ENCODE measurements at places on chromosomes 3 and 15.

DNA sequence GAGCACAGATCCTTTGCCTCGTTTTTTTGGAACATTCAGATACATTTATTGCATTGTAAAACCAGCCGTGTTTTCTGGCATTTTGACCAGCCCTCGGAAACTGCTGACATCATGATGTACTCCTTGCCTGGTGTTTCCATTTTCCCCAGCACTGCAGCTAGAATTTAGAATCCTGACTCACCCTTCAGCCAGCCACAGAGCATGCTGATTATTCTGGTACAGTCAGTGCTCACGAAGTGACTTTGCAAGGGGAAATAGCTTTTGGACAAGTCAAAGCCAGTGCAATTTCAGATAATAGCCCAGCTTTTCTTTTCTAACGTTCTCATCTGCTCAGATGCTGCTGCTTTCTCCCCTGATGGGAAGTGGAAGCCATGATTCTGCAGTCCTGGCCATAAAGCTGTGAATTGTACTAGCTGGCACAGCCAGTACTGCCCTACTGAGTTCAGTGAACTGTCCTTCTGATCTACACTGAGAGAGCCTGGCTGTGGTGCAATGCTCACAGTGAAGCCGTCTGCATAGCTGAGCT lies 12.1 kb upstream of the CNBP start:
- DNase-seq, result no peak

DNA sequence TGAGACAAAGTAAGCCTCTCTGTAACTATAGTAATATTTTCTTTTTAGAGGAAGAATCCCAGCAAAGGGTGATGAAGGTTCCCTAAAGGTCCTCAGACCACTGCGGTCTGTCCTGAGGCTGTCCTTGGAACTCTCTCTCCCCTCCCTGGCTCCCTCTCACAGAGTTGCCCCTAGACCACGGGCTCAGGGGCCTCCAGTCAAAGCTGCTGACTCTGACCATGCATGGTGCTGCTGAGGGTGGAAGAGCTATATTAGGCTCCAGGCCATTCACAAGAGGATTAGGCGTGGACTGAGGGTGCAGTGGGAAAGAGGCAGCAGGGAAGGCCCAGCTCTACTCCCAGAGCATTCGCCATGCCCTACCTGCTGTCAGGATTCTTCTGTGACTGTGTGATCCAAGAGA lies 14.6 kb downstream of the CAPN3 start:
- no peak for DNase-seq

DNA sequence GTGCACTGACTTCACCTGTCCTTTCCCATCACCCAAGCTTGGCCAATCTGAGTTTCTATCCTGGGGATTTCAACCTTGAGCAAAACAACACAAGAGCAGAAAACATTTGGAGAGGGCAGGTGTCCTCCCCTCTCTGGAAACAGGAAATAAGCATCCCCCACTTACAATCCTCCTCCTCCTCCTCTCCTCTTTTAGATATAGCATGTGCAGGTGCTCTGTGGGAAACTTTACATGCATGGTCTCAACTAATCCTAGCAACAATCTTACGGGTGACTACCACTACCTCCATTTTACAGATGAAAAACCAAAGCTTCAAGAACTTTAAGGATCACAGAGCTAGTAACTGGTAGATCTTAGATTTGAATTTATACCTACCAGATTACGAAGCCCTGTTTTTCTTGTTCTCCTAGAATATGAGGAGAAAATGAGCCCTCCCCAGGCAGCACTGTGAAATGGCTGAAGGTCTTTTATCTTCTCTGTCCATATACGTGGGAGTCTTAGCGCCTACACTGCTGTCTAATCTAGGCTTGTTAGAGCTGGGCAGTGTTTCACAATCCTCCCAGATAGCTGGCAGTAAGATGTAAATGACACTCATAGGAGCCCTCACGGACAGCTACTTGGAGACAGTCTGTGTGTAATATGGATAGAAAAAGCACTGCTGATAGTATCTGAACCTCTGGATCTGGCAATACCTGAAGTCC lies 301.2 kb upstream of the PROK2 start:
- no peak for DNase-seq

DNA sequence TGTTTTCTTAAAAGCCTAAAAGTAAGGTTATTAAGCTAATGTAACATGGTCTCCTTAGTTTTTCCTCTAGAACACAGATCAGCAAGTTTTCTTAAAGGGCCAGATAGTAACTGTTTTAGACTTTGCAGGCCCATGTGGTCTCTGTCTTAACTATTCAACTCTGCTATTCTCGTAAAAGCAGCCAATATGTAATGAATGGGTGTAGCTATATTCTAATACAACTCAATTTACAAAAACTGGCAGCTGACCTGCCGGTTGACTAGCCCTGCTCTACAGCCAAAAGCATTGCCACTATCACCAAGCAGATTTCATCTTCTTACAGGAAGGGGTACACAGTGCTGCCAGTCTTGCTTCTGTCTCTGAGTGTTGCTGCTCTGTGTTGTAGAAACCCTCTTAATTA lies 27.4 kb downstream of the KCNMB3 start:
- no peak for DNase-seq

DNA sequence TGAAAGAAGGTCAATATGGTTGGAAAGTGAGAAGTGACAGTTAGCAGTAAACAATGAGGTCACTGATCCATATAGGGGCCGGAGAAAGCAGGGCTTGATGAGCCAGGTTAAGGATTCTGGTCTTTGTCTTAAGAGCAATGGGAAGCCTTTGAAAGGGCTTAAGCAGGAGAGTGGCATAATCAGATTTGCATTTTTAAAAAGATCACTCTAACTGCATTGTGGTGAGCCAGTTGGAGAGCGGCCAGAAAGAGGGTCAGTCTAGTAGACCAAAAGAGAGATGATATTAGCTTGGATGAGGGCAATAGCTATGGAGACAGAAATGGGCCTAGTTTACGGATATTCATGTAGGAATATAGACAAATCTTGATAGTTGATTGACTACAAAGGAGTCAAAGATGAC lies 46.6 kb downstream of the CPNE4 start:
- DNase-seq, result no peak

- DNase-seq, result no peak
Measured at GRCh38 chr3:16300307-16300706, 35.3 kb downstream of the OXNAD1 start.

DNA sequence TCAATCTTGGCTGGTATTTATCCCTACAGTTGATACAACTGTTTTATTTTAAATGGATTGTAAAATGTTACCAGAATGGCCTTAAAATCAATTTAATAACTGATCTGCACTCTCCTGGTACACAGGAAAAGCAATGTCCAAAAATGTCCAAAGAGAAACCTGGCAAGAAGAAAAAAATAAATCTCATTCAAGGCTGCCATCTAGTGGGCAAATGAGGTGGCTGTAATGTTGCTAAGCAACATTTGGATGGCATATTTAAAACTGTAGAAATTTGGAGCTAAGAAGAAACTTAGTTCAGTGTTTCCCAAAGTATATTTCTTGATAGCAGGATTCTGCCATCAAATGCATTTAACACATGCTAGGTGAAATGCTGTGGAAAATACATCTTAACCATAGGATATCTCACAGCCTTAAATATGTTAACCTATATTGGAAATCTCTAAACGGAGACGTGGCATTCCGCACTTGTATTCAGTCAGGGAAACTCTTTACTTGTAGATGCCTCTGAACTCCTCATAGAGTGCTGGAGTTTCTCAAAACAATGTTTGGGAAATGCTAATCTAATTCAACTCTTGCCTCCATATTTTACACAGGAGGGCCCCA lies 216.8 kb downstream of the ERC2 start:
- no peak for DNase-seq

GRCh38 chr15:62343397-62343796 lies 178.3 kb upstream of the C2CD4B start:
- DNase-seq, result no peak

- DNase-seq, result no peak
Measured at GRCh38 chr3:10240799-10241198, 7.5 kb upstream of the TATDN2 start.

GRCh38 chr3:105278688-105279087 lies 88.0 kb upstream of the ALCAM start:
- no peak for DNase-seq

DNA sequence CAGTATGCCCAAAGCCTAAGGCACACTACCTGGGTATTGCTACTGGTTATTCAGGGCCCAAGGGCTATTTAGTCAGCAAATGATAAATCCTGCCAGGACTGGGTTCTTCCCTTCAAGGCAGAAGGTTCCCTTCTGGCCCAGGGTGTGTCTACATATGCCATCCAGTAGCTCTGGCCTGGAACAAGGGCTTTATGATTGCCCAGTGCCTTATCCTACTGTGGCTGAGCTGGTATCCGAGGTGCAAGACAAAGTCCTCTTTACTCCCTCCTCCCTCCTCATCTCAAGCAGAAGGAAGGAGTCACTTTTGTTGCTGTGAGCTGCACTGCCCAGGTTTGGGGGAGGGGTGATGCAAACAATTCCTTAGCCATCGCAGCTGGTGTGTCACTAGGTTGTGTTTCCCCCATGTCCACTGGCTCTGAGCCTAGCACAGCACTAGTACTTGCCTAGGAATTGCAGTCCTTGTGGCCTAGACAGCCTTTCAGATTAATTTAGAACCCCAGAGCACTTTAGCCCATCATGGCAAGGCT lies 221.8 kb upstream of the TGFBR2 start:
- no peak for DNase-seq

DNA sequence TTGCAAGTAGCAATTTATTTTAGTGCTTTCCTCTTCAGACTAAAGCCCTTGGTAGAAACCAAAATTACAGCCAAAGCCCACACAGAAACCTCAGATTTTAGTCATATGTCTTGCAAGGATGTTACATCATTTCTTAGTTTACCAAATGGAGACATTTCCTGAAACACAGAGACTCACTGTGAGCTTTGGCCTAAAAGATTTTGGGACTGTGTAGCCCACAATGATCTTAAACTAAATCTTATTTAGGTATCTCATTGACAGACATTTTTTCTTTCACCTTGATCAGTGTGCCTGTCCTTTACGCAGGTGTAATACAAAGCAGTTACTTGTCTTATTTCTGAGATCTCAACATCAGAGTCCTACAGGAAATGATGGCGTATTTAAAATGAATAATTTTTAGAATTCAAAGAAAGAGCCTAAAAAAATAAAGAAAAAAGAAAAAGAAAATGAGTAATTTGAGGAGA lies 27.8 kb upstream of the AP4E1 start:
- DNase-seq, result no peak

GRCh38 chr15:82146990-82147461 lies 101.2 kb upstream of the MEX3B start:
- no peak for DNase-seq

- no peak for DNase-seq
Measured at GRCh38 chr3:58013973-58014649, 5.9 kb downstream of the FLNB start.

DNA sequence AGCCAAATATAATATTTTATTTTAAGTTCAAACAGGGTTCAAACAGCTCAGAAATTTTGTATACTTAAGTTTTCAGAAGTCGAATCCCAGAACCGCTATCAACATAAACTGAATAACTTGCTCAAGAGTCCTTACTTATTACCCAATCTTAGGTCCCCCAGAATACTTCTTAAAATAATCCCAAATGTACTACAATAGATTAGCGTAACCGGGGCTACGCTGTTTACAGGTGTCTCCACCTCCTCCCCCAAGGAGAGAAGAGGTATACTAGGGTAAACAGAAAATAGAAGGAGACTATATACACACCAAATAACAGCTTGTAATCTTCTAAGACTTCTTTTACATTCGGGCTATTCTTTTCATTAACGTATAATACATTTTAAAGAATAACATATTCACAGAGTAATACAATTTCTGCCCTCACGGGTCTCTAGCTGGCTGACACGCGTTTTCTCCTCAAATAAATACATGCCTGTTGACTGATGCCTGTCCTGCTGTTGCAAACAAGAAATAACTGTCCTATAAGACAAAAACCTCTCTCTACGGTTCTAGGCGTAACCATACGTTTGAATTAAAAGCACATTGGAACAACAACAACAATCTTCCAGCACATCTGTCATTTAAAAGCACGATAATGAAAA lies 1.3 kb downstream of the DENND4A start:
- no peak for DNase-seq

DNA sequence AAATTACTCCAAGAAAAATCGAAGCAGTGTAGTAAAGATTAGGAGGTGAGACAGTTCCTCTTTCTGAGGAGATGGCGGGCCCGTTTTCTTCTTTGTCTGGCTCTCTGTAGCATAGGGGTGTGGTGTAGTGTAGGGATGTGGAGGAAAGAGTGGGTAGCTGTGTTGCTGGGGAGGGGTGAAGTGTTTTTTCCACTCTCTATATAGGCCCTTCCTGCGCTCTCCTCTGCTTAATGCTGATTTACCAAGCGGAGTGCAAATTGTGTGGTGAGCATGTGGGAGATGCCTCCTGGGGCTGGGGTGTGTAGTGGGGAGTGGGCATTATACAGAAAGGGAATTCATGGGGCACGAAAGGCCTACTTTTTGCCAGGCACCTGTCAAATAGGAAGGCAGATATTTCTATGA lies 94.9 kb downstream of the ST6GAL1 start:
- no peak for DNase-seq

DNA sequence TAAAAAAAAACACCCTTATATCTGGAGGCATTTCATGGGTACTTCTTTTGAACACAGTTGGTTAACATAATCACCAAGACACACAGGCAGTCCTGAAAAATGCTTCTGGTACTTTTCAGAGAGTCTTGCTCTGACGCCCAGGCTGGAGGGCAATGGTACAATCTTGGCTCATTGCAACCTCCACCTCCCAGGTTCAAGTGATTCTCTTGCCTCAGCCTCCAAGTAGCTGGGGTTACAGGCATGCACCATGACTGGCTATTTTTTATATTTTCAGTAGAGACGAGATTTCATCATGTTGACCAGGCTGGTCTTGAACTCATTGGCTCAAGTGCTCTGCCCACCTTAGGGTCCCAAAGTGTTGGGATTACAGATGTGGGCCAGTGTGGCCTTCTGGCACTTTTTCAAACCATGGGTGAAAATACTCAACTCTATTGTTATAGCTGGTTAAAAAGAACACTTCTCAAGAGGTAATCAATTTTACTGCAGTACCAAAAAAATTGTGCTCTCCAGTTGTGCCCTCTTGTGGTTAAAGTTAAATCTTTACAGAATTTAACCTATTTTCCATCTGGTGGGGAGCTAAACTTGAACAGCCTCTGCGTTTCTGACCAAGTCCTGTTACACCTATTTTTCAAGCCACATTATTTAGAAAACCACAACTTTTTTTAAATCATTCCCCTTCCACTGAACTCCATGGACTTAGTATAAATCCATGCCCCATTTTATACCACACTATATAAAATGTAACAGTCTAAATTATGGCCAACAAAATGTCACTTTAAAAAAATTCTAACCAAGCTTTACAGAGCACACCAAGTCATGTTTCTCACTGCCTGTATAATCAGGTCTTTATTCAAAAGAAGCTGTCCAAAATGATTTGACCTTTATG lies 1.2 kb upstream of the SNAPC5 start:
- DNase-seq, result no peak

- DNase-seq, result no peak
Measured at GRCh38 chr3:99768126-99768525, 49.5 kb upstream of the CMSS1 start.
